NCI-H1105 (cell line): ENCODE measurements at places on chromosomes 1 and 21.

DNA sequence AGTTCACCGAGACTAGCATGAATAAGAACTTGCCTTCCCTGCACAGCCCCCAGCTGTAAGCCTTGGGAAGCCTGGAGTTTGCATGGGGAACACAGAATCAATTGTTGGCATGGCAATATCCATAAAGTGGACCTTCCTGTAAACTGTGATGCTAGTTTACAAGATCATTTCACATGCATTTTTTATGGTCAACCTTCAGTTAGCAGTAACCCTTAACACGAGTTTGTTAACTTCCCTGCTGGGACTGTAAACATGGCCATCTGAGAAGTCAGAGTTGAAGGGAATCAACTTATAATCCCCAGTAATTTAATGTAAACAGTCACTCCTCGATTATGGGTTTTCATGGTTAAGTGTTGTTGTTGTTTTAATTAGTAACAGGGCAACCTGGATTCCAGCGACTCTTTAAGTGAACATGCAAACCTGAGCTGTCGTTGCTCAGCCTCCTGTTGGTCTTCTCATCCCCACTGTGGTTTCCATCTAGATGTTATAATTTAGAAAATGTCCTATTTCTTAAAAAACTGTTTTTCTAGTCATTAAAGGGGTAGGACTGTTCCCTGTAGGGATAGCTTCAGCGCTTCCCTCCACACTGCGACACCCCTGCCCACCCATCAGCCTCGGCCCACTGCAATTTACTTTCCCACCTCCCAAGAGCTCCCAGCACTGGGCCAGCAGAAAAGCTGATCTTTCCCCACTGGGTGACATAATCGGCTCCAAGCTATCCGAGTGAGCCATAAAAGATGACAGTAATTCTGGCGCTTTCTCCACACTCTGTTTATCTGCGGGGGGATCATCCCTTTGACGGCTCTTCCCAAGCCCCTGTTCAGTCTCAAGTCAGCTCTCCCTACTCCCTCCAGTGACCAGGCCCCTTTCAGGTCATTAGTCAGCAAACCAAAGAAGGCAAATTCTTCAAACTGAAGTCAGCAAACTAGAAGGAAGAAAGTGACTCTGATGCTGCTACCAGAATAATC, 107.6 kb upstream of the IPO9 start:
- no peak for DNase-seq

- DNase-seq: no peak
Measured at GRCh38 chr1:43066578-43066977, 105.5 kb downstream of the EBNA1BP2 start.

GRCh38 chr1:53120659-53121058, 21.8 kb downstream of the SLC1A7 start:
- no peak for DNase-seq

DNA sequence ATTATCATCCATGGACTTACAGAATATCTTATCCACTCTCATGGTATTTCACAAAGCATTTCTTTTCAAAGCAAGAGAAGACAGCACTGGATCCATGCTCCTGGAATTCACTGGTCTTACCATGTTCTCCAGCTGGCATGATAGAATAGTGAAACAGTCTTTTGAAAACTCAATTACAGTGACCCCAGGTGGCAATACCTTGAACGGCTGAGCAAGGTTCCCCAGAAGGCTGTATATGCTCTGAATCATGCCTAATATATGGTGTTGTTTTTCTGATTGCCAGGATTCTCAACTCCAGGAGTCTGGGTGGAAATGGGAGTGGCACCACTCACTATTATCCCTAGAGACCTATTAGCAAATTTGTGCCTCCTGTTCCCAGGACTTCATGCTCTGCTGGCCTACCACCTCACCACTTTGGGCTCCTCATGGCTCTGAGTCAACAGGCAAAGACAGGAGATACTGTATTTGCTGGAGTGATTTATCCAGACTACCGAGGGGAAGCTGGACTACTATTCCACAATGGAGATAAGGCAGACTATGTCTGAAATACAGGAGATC, 87.6 kb downstream of the CATSPERE start:
- no peak for DNase-seq

- no peak for DNase-seq
Measured at GRCh38 chr1:92095874-92096273, 15.7 kb downstream of the BTBD8 start.

- peak; percentile 50 for DNase-seq
Measured at GRCh38 chr1:99965646-99966375, 4.0 kb upstream of the SLC35A3 start.

DNA sequence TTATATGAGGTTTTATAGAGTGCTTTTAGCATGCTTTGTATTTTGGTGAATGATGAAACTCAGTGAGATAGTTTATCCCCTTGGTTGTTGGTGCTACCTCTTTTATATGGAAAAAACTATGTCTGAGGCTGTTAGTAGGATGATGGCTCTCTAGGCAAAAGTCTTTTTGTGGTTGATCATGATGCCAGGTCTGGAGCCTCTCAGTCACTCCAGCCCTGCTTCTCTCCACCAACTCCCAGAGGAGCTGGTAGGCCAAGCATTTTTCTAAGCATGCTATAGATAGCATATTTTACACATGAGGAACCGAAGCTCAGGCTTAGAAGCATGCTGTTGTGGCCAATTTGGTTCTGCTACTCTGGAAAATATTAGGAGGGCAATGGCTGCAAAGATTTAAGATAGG, 82.2 kb downstream of the FMN2 start:
- no peak for DNase-seq

DNA sequence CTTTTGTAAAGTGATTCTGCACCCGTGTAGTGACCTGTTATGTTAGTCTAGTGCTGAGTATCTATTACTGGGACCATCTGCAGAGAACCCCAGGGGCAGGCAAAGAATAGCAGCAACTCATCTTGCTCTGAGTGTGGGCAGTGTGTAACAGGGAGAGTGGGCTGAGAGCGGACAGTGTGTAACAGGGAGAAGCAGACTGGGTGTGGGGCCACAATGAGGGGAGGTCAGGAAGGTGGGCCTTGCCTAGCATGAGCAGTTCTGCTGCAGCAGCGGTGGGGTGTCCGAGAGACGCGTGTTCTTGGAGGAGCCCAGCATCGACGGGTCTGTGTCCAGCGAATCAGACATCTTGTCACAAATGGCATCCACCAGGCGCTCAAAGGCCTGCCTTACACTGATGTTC, 41.2 kb upstream of the NRDC start:
- DNase-seq: no peak

- no peak for DNase-seq
Measured at GRCh38 chr1:181136738-181137122, 48.2 kb downstream of the IER5 start.

DNA sequence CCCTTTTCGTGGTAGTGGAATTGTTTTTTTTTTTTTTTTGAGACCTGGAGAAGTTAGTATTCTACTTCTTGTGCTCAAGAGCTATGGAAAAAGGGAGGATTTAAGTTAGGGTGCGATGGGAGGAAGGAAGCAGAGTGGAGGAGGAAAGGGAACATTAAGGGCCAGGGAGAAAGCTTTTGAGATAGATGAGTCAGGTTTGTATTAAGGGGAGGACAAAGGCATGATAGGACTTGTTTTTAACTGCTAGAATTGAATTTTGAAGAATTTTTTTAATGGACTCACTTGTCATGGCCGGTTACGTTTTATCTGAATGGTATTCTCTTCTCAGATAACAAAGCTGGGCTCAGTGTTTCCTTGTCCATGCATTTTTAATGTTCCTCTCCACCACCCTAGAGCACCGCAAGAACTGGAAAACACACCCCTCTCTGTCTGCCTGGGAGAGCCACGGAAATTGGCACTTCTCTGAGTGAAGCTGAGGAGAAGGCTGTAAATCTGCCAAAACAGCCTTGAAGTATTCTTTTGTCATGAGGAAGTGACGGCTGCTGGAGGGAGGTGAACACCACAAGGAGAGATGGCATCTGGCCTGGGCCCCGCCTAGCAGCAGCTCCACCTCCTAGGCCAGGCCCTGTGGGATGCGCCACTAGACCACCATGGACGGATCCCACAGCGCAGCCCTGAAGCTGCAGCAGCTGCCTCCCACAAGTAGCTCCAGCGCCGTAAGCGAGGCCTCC, 3.5 kb downstream of the NIPAL3 start:
- peak; percentile 48 for DNase-seq

GRCh38 chr1:51058858-51059257, 43.2 kb upstream of the C1orf185 start:
- no peak for DNase-seq

- DNase-seq: no peak
Measured at GRCh38 chr1:38433084-38433722, 386.6 kb upstream of the POU3F1 start.

GRCh38 chr21:43949499-43950208, 62.5 kb upstream of the TRAPPC10 start:
- DNase-seq: no peak

GRCh38 chr1:101285922-101286570, 49.2 kb downstream of the S1PR1 start:
- DNase-seq: no peak

DNA sequence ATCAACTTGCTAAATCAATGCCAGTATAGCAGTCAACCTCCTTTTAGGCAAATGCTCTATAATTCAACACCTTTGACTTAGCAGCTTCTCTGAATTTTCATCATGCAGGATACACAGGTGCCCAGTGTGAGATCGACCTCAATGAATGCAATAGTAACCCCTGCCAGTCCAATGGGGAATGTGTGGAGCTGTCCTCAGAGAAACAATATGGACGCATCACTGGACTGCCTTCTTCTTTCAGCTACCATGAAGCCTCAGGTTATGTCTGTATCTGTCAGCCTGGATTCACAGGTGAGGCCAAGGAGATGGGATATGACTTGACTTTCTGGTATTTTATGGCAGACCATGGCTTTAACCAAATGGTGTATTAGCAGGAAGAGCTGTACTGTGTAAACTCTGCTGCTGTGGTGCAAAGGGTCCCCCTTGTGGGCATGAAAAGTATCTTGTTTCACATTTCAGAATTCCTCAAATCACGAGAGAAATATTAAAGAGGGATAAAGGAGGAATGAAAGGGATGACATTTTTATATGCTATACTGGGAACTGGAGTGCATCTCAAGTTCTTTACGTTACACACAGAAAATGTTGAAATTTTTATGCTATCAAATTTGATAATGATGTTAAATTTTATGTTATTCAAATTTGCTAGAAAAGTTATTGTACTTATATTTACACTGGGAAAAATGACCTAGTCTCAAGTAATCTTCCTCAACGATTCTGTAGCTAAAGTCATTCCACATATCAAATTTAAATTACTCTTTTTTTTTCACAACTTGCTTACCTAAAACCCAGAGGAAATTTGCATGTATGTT, 88.9 kb downstream of the CRB1 start:
- peak; percentile 56 for DNase-seq

DNA sequence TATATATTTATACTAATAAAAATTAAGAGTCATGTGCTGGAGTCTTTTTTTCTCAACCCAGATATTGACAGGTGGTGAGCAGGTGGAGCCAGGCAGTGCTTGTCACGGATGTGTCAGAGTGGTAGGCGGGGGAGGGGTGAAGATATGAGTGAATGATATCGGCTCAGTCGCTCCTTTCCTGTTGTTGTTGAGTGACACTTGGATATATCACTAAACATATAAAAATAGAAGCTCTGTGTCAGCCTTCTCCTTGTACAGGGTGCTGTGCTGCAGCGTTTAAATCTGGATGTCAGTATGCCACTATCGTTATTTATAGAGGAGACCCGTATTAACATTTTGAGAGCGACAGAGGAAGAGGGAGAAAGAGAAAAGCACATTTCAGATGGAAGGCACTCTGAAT, 339.6 kb downstream of the NUF2 start:
- no peak for DNase-seq

- DNase-seq: no peak
Measured at GRCh38 chr1:8752921-8753713, 64.3 kb downstream of the RERE start.
